ENCODE measurements at places on chromosomes 7 and 10.

GRCh38 chr7:29508608-29509007 is 55.0 kb upstream of the PRR15 start:
- no peak for DNase-seq

DNA sequence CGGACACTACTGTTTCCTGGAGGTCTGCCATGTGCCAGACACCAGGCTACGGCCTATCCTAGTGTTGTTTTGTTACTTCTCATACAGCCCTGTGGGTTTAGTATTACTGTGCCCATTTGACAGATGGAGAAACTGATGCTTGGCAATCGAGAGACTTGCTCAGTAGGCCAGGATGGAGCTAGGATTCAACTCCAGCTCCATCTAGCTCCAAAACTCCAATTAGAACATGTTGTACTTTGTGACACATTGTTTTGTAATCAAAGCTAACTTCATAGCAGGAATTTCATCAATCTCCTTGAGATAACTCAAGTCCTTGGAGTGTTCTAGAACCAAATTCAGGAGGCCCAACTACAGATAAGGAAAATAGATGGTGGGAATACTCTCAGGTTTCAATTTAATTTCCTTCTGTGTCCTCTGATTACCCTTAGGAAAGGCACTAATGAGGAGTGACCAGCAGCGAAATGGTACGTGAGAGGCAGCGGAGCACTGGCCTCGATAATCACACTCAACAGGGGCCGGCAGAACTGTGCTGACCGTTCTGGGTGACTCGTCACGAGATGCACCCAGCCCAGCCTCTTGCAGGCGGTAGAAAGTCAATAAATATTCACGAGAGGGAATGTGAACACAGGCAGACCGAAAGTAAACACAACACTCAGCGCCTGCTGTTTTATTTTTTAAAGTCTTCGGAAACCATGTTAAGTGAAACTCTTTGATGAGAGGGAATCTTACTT is 269.6 kb upstream of the NEBL start:
- no peak for DNase-seq

- no peak for DNase-seq
Observed at GRCh38 chr7:134211817-134212216, 84.7 kb downstream of the LRGUK start.

DNA sequence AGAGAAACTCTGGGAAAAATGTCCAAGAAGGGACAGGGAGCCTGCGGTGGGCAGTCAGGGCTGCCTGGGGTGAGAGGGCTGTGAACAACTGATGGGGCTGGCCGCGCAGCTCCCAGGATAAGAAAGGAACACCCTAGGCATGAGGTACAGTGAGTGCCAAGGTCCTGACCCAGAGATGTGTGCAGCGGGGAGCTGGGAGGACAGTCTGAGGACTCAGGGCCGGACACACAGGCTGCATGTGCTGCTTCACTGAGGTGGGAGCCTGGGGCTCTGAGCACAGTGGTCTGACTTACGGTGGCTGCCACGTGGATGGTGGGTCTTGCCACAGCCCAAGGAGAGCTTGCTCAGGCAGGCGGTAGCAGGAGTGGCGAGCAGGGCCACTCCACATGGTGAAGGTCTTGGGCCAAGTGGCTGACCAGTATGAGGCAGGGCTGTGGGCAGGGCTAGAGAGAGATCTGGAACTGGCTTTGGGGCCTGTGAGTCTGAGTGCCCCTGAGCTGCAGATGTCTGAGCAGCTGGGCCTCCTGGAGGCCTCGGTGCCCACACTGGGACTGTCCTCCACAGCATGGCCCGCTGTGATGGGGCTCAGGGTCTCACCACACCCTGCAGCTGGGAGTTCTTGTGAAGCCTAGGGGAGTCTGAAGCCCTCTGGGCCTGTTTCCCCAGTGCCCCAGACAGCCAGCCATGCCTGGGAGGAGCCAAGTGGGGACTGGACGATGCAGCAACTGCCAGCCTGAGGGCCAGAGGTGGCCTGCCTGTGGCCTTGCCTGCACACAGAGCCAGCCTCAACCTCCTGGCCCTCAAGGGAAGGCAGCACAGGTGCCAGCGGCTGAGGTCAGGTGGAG is 60.3 kb downstream of the RASGEF1A start:
- no peak for DNase-seq

DNA sequence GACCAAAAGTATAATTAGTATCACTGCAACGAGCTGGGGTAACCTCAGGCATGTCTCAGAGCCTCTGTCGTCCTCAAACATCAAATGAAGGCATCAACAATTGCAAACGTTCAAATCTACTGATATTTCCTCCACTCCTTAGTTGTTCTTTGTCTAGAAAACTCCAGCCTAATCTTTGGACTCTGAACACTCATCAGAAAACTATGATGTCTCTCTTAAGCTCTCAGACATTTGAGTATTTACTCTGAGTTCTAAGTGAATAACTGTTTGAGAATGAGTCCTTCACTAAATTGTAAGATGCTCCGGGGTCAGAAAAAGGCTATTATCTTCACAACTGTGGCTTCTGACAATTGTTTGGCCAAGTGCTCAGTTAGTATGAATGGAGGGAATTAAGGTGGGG is 536.4 kb downstream of the NRG3 start:
- no peak for DNase-seq

- DNase-seq = no peak
Observed at GRCh38 chr7:25256333-25256819, 28.1 kb upstream of the NPVF start.

DNA sequence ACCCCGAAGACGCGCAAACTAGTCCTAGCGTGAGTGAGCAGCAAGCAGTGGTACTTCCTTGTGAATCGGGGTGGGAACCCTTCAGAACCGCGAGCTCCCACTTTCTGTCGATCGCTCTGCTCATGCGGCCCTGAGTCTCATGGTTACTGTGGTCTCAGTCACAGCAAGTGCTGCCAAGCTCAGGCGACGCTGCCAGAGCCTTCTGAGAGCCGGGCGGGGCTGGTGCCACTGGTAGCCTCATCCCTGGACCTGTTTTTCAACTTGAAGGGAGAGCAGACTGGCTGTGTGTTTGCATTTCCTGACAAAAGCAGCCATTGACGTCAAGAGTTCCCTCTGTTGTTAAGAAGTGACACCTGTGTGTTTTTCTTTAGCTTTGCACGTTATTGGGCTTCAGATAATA is 32.9 kb upstream of the BHLHA15 start:
- no peak for DNase-seq

DNA sequence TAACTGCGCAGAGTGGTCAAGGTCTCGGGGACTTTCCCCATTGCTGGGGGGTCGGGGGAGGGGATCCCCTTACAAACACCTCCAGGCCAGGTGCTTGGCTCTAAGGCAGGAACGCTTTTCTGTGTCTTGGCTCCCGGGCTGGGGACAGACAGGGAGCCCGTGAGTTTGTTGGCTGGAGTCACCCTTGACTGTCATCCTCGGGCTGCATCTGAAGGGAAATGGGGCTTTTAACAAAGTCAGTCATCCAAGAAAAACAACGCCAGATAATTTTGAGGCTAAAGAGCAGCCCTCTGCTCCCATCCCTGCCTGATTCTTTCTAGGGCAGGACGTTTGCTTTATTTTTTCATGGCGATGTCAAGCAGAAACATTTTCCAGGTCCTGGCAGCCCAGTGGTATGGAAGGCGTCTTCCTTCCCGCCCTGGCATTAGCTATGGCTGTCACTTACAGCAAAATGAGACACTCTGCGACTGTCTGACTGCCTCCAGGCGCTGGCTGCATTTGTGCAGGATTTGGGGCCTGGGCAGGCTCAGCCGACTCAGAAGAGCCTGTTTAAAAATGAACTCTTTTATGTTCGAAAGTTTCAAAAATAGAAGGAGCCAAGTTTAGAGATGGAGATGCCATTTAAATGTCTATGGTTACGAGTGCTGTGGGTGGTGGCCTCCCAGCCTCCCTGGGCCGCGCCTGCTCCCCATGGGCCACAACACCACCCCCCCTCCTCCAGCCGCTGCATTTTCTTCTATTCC is 54.7 kb upstream of the TNS3 start:
- no peak for DNase-seq

- DNase-seq = no peak
Observed at GRCh38 chr10:12250181-12250580, 54.2 kb downstream of the CDC123 start.

DNA sequence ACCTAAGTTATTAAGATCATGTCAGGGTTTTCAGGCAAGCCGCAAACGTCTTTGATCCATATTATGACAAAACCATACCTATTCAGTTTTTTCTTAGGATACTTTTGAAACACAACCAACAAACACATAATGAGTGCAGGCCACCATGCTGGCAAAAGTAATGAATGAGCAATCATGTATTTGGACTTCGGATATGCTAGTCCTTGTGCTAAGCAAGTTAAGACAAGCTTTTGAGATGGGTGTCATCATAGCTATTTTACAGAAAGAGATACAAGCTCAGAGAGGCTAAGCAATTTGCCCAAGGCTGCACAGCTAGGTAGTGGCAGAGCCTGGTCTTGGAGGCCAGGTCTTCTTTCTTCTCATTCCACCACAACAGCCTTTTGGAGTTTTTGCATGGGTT is 12.5 kb upstream of the KCNK18 start:
- DNase-seq = no peak

DNA sequence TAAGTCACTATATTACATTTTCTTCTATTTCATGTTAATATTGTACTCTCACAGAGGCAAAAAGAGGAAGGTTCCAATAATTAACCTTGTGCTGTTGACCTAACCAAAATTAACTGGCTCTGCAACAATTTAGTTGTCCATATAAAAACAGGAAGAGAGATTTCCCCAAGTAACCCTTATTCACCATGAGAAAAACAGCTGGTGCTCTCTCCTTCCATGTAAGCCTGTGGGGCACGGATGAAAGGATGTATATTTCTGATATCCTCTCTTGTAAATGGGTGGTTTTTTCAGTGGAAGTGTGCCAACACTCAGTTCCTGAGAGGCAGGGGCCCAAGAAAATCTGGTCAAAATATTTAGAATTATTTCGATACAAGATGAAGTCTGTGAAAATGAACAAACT is 358.1 kb downstream of the CRPPA start:
- no peak for DNase-seq

GRCh38 chr7:159032753-159033472 is 111.8 kb downstream of the VIPR2 start:
- DNase-seq = no peak

GRCh38 chr10:3850999-3851937 is 66.3 kb upstream of the KLF6 start:
- no peak for DNase-seq

DNA sequence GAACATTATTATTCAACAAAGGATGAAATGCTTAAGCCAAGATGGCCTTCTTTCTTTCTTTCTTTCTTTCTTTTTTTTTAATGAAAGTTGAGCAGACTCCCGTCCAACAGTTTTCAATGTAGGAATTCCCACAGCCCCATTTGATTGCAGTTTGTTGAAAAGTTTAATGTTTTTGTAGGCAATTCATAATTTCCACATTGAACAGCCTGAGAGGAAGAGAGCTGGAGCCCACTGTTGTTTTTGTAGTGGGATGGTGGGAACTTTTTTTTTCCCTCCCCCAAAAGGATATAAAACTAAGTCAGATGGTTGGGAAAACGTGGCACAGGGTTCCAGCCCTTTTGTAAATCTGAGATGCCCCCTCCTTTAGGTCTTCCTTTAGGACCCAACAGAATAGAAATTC is 86.6 kb downstream of the TCF7L2 start:
- no peak for DNase-seq

- no peak for DNase-seq
Observed at GRCh38 chr7:96416599-96416998, 94.7 kb upstream of the SLC25A13 start.

DNA sequence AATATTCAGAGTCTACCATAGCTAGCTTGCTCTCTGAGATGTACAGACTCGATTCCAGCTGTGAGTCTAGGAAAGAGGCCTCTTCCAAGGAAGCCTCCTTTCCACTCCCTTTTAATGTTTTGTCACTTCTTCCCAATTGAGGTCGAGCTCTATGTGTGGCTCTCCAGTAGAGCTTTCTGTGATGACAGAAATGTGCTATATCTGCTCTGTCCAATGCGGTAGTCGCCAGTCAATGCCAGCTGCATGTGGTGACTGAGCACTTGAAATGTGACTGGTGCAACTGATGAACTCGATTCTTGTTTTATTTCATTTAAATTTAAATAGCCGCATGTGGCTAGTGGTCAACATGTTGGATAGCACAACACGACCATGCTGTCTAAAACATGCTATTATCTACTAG is 387.0 kb upstream of the NRP1 start:
- DNase-seq = no peak
